ELR (cell line): ENCODE measurements at places on chromosomes 3 and 15.

DNA sequence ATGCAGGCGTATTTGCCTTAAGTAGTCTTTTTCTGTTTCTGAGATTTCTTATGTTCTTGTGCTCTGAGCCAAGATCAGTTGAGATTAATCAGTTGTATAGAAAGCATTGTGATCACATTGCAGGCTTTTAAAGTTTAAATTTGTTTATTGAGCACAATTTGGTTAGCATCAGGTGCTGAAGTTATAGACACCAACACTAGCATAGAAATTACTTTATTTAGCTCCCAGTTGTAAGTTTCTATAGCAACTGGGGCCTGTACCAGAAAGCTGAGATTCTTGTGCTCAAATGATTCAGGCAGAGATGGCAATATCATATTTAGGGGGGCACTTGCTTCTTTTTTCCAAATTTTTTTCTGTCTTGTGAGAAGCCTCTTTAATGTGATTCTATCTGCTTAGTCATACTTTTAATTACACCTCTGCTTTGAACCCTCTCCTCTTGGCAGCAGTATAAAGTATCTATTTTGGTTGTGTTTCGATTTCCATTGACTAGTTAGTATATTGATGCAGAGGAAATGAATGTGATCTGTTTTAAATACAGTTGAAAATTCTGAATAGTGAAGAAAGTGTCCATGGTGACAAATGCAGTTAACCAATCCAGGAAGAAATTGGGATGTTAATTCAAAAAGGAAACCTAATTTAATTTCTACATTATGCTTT is 241.7 kb upstream of the GBE1 start:
- DNase-seq = no peak

- DNase-seq = no peak
Observed at GRCh38 chr15:93830221-93831080, 400.9 kb upstream of the MCTP2 start.

- DNase-seq = no peak
Observed at GRCh38 chr15:66212563-66212921, 41.0 kb downstream of the MEGF11 start.

DNA sequence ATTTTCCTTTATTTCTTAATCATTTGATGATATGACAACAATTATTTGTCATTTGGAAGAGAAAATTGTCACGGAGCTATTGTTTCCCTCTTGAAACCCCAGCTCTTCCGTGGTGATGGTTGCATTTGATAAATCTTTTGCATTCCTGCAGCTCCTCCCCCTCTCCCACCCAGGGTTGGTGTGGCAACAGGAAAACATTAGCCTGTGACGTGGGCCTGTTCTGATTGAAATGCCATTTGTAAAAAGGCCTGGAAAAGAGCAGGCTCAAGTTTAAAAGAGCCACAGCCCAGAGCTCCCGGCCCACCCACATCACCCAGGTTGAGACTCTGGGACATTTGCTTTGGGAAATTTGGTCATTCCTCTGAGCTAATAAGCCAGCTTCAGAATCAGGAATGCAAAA is 282.5 kb downstream of the RPLP1 start:
- DNase-seq = no peak

DNA sequence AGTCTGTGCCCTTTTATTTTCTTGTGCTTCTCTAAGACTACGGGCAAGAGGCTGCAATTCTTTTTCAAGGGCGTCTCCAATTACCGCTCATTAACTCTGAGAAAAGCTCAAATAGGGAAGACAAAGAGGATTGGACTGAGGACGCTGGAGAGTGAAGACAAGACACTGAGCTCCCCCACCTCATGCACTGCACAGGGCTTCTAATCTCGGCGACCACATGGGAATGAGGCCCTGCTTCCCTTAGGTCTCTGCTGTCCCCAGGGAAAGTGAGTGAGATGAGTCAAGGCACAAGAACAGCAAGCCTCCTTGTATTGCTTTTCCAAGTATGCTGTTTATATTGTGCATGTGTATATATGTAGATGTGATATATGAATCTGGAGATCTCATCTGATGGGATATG is 392.2 kb upstream of the CFAP20DC start:
- no peak for DNase-seq

GRCh38 chr3:12224181-12225147 is 64.4 kb upstream of the PPARG start:
- DNase-seq = no peak

DNA sequence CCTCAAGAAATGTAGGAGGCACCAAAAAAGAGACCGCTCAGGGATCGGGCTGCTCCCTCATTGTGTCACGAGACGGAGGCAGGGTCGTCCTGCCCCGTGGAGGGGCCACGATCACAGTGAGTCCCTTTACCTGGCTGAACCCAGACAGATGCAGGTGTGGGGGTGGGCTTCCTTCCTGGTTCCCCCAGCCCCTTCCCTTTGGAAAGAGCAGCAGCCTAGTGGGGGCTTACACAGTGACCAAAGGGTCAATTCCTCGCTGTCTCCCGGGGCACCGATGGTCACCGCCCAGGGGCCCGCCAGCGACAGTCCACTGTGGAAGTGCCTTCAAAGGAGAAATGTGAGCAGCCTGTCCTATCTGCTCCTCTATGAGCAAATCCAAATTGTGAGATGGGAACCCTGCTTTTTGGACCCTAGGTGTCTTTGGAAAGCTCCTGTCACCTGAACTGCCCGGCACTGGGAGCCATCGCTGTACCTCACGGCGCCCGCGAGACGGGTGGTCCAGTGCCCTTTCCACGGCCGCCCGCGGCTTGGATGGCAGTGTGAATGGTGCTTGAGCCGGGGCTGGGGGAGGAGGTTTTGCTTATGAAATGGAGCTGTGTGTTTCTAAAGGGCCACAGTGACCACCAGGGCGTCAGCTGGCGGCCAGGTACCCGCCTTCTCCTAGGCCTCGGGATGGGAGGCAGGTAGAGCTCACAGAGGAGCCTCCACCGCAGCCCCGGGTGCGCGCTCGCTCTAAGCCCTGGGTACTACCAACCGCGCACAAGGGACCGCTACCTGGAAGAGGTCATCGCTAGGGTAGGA is 155.7 kb downstream of the KLF13 start:
- no peak for DNase-seq

DNA sequence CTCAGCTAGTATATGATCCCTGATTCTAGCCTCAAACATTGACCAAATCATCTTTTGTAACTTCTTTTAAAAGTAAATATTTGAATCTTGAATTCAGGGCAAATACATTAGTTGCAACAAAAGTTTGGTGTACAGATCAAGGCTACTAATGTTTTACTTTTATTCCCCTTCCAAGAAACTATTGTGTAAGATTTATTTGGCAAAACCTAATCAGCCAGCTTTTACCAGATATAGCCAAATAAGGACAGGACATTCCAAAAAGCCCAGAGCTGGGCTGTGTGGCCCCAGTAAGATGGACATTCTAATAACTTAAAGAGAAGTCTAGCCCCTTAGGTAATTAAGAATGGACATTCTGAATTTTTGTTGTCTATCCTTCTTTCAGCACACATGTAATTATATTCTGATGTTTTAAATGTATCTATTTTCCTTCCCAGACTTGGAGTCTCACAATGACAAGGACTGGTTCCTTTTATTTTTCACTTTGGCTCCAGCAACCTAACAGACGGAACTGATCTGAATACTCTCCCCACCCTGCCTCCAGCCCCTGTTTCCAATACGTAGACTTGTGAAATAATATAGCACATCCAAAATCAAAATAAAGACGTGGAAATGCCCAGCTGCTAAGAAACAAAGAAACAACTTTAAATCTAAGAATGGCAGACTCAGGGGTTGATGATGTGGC is 48.1 kb downstream of the STARD5 start:
- no peak for DNase-seq

DNA sequence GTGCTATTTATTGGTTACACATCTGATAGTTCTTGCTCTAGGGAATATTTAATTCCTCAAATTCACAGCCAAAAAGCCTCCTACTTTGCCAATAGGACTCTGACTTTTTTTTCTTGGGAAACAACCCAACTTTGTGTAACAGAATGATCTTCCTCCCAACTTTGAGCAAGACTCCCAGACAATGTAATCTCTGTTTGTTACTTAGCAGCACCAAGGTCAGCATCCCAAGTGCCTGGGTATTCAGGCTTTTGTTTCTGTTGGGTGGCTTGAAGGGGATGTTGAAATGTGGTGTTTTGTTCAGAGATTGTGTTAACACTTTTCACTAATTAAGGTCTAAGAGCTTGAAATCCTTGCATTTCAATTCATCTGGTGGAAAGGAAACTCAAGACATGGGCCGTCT is 115.8 kb downstream of the ADAMTS9 start:
- DNase-seq = no peak

GRCh38 chr3:58082047-58082446 is 73.8 kb downstream of the FLNB start:
- peak; percentile 50 for DNase-seq

DNA sequence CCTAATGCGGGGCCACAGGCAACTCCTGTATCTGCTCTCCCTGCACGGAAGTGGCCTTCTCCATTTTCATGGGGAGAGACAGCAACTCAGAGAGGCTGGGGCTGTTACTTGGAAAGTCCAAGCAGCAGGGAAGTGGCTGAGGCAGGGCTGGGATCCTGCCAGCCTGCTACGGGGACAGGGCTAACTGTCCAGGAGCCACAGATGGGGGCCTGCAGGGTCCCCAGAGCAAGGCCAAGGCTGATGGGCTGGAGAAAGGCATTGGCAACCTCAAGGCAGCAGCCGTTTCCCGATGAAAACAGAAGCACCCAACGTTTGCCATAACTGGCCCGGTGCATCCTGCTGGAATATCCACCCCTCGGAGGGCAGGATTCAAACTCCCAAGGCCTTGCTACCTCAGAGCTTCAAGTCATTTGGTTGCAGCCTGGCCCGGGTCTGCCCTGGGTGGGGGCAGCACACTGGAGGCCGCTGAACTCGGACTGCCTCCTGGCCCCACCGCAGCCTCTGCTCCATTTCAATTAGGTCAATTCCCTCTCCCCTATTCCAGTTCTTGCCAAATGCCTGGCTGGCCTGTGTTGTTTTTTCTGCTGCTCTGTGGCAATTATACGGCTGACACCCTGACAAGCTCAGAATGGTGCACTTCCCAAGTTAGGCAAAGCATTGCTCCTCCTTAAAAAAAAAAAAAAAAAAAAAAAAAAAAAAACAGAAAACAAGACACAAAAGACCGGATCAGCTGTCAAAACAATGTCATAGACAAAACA is 143.5 kb downstream of the NUP210 start:
- no peak for DNase-seq

DNA sequence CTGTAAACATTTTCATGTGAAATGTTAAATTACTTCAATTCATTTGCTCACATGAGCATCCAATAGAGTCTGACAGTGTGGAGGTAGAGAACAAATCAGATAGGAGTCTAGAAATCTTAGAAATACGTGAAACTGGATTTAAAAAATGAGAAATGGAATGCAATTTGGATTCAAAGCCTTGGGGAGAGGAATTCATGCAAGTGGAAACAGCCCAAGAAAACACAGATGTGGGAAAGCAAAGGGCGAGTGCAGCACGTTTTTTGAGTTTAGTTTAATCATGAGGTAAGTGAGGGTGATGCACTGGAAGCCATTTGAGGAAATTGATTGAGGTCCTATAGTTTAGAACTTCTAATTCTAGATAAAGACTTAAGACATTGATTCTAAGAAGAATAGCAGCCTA is 434.7 kb downstream of the C3orf38 start:
- no peak for DNase-seq

- DNase-seq = peak; percentile 90
Observed at GRCh38 chr15:40340740-40341400, at the start of gene CCDC9B. Gene CCDC9B (minus strand): TSS chr15:40340939. CDS start chr15:40340819, 120 bp downstream.

- DNase-seq = no peak
Observed at GRCh38 chr3:47573190-47574172, 5.2 kb downstream of the CSPG5 start.

DNA sequence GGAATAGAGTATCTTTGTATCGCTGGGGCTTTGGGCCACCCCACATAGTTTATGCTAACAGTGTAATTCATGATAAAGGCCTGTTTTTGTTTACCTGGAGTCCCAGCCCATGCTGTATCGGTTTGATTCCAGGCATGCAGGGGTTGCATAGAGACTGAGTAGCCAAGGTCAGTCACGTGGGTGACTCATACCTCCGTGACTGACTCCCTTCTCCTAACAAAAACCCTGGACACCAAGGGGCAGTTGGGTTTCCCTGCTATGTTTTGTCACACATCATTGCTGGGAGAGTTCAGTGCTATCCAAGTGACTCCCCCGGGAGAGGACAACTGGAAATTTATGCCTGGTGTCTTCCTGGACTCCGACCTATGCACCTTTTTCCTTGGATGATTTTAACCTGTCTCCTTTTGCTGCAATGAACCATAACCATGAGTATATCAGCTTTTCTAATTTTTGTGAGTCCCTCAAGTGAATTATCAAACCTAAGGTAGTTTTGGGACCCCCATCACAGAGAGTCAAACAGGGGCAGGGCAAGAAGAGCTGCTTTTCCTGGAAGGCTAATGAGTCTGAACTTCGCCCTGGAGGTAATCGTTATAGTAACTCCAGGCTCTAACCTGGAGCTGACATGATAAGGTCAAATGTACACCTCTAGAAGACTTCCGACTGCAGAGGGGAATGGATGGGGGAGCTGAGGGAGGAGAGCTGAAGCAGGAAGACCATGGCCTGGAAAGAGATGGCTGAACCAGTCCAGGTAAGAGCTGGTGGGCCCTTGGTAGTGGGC is 57.0 kb downstream of the SRGAP3 start:
- peak; percentile 18 for DNase-seq

DNA sequence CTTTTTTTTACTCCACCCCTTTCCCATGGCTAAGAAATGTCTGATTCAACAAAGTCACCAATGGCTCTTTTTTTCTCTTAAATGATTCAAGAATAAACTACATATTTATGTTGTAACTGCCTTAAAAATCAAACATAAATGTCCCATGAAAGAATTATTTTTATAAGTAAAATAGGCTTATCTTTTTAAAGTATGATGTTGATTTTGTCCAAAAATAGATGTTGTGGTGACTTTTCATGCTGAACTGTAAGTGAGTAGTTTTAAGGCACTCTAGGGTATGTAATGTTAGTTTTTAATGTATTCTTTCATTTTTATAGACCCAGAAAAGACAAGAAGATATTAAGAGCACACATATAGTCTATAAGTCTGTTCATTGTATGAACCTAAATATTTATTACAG is 594.9 kb downstream of the NLGN1 start:
- no peak for DNase-seq

GRCh38 chr15:70519616-70520015 is 243.7 kb downstream of the UACA start:
- DNase-seq = no peak

- no peak for DNase-seq
Observed at GRCh38 chr3:159800434-159801155, 188.0 kb upstream of the IL12A start.

- peak; percentile 91 for DNase-seq
Observed at GRCh38 chr3:172317984-172318383, 130.3 kb downstream of the GHSR start.
